ENCODE measurements at places on chromosomes 1 and 21. TPM values are rescaled to one million over a fixed set of nuclear protein-coding genes. Genes with fewer than 3 reads are reported as not detected.
A peak's percentile ranks its signal among the peaks of the same experiment; 100 is the strongest.

Gene OMA1
- total RNA-seq: 23.5 TPM

Gene PRPF38B
- 13.7 TPM for total RNA-seq

Gene C1orf74
- total RNA-seq: 4.0 TPM

Gene SPATA45
- total RNA-seq: not detected

Gene CCDC27
- total RNA-seq: not detected

Gene KPNA6
- total RNA-seq: 39.7 TPM

Gene PLA2G2A
- total RNA-seq: not detected

Gene HRNR
- total RNA-seq: under 0.01 TPM

GRCh38 chr1:59948990-59949389, 22.4 kb upstream of the CYP2J2 start:
- no peak for DNase-seq

DNA sequence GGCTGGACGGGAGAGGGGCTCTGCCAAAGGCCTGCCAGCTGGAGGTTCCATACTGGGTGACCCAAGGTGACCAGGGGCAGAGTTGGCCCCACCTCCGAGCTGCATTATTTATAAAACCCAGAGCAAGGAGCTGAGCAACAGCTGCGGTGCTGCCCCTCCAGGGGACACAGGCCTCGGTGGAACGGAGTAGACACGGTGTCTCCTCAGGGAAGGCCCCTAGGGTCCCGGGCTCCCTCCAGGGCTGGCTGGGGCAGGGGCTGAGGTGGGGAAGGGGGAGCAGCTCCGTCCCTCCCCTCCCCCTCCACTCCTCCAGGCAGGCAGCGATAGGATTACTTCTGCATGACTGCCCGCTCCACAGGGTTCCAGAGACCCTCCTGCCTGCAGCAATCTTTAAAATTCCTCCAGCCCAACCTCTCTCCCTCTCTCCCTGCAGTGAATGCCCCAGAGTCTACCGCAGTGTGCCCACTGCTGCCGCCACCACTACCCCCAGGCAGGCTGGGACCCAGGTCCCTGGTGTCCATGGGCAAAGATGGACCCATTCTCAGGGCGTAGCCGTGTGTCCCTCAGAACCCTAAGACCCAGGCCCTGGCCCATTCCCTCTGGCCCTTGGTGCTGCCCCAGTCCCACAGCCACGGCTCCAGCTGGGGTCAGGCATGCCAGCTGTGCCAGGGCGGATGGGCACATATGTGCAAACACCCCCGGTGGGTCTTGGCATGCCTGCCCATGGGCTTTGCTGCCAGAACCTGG, 10.8 kb downstream of the AHDC1 start:
- DNase-seq: no peak

DNA sequence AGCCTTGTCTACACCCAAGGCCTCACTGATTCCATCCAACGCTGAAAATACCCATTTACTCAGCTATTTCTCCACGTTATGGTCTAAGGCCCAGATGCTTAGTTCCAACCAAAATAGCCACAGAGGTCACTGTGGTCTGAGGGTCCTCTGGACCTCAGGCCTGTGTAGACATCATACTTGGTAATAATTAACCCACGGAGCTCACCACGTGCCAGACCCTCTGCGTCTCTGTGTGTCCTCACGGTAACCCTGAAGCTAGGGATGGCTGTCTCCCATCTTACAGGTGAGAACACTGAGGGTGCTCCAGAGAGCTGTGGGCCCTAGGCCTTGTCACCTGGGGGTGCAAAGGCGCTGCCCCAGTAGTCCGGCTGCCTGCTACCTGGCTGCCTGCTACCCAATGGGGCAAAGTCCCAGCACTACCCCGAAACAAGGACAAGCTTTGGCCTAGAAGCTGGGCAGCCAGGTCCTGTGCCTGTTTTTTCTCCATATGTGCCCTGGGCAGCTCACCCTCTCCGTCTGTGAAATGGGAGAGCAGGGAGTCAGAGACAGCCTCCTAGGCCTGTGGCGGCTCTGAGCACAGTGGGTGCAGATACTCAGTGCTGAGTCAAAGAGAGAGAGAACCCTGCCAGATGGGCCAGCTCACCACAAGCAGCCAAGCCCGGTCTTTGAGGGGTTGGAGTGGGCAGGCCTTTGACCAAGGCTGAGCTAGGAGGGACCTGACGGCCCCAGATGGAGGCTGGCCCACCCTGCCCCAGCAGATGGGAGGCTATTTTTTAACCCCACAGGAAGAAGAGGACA, 17.0 kb upstream of the RUNX3 start:
- DNase-seq: peak; percentile 90

- peak; percentile 86 for DNase-seq
These were observed 15.7 kb downstream of the IFI6 start for GRCh38 chr1:27656157-27656893.

GRCh38 chr1:229862017-229862774, 204.8 kb upstream of the GALNT2 start:
- no peak for DNase-seq

GRCh38 chr21:44941567-44941966, 1.7 kb downstream of the SLX9 start:
- no peak for DNase-seq

DNA sequence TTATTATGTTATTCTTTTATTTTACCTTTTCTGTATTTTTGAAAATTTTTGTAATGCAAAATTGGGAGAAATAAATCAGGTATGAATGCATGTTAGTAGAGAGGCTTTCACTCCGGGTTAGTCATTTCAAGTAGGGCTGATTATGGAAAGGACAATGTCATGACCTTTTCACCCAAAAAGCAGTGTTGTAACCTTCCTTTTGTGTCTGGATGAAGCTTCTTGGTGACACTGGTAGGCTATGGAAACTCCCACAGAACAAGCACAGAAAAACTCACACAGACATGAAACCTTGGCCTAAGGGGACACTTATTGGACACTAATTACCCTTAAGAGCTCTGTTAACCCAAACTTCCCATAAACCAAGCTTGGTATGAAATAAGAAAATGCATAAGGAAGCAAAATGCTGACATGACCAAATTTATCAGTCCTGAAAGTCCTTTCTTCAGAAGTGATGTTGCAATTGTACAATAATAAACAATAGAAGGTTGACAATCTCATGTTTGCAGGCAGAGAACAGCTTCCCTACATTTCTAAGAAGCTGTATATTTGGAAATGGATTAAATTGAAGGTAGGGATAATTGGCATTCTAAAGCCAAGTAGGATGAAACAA, 70.0 kb upstream of the KCNJ15 start:
- DNase-seq: no peak

DNA sequence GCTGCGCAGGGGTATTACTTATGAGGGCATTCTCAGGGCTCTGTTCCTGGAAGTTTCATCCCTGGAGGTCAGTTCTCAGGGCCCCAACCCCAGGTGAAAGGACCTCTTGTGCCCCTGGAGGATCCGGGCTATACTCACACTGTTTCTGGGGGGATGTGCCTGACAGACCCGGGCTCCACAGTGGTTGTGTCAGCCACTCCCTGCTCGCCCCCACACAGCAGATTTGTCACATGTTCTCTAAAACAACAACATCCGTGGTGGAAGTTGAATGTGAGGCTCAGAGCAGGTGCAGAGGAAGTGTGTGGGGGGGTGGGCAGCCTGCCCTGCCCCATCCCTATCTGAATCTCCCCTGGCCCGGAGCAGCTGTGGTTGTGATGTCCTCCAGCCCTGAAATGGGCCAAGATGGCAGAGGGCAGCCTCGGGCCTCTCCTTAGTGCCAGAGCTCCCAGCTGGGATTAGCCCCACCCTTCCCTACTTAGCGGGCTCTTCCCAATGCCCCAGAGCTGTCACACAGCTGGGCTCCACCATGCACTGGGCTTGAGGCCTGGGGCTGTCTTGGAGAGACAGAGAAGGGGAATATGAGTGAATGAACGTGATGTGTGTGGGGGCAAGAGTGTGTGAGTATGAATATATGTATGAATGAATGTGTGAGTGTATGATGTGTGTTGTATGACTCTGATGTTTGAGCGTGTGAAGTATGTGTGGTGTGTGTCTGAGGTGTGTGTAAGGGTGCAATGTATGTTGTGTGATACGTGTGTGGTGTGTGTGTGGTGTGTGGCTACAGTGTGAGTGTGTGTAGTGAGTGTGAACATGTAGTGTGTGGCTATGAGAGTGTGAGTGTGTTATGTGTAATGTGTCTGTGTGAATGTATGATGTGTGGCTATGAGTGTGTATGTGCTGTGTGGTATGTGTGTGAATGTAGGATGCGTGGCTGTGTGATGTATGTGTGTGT, 1.5 kb upstream of the FCMR start:
- no peak for DNase-seq

GRCh38 chr21:14405225-14405624, 22.3 kb upstream of the HSPA13 start:
- no peak for DNase-seq

DNA sequence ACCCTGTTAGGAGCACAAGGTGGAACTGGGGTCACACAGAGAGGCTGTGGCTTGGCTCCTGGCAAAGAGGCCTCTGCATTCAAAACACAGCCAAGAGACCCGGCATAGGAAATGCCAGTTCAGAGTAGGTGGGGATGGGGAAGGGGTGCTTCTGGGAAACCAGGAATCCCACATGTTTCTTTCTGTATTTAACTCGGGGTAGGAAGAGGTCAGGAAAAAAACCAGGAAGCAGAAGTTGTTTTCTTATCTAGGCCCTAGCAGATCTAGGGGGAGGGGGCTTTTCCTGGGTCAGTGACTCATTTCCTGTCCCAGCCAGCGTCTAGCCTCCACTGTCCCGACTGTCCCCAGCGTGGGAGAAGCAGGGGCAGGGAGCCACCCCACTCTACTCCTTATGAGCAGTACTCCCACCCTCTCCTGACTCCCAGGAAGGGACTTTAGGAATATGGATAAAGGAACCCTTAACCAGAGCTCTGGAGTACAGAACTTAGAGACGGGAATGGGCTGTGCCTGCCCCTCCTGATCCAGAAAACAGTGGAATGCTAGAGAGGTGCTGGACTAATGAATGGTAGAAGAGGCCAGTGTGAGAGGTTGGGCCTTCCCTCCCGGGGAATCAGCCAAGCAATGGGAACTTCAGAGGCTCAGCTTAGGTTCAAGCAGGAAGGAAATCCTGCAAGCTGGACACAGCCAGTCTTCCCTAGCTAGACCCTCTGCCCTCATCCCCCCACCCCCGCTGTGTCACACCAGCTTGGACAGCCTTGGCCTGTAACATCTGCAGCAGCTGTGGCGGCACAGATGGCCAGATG, 5.7 kb downstream of the FHL3 start:
- peak; percentile 79 for DNase-seq

DNA sequence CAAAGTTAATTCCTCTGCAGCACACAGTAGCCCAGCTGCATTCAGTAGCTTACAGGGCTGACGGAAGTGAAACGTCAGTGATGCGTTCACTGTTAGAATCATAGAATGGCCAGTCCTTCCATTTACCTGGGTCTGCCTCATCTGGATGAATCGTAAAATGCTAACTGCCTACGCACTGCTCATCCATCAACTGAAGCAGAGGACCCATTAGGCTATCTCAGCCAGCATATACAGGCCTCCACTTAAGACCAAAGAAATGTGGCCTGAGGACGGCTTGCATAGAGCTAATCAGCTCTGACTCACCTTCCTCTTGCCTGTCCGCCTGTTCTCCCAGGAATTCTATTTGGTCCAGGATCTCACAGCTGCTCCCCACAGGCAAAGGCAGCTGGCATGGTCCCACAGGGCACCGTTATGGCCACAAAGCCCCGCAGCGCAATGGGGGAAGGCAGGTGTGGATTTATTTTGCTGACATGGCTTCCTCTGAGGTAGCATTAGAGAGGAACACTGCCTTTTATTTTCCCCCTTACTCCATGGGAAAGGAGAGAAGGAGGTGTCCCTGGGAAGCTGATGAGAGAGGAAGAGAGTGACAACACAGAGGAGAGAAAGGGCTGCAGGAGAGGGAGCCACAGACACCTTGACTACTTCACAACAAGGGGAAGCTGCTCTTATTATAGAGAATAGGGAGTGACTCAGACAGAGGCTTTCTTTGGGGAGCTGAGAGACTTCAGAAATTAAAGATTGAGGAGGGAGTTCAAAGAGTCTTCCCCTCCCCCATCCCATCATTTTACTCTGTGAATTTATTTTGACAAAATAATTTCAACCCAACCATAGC, 177.6 kb downstream of the HHIPL2 start:
- DNase-seq: peak; percentile 93

GRCh38 chr1:108828074-108828961, 28.6 kb downstream of the AKNAD1 start:
- DNase-seq: peak; percentile 99

Measured in RPMI7951 (cell line).